ENCODE measurements at places on chromosomes 6 and 20. TPM values are rescaled to one million over a fixed set of nuclear protein-coding genes. Genes with fewer than 3 reads are reported as not detected.
A peak's percentile ranks its signal among the peaks of the same experiment; 100 is the strongest.

GRCh38 chr6:2734488-2735166 is 16.1 kb downstream of the MYLK4 start:
- DNase-seq, result no peak

- no peak for DNase-seq
Observed at GRCh38 chr20:21105429-21106170, 558 bp downstream of the LINC00237 start.

GRCh38 chr20:54123587-54124180 is 50.1 kb downstream of the CYP24A1 start:
- no peak for DNase-seq

DNA sequence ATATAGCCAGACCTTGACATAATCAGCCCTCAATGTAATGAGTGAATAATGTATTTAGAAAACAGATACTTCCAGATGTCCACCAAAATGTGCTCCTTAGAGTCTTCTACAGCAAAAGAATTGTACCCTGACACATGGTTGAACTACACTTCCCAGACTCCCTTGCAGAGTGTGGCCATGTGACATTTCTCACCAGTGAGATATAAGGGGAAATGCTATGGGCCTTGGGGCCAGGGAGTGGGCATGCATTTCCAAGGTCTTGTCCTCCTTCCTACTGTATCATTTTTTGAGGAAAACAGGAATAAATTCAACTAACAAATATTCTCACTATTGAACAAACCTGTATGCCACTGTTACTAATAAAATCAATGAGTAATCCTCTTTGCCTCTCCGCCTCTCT is 211.4 kb upstream of the SMLR1 start:
- no peak for DNase-seq

DNA sequence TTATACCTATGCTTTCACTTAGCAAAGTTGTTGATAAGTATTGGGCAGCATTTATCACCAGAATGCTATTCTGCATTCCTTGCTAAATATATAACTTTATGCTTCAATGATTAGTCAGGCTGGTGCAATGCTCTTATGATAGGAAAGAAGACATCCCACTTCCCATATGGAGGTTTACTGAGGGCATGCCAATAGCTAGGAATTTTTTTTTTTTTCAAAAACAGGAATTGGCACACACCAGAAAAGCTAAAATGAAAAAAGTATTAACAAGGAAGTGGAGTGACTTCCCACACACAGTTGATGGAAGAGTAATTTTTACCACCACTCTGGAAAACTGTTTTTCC is 90.8 kb downstream of the FRK start:
- DNase-seq, result no peak

GRCh38 chr6:46876126-46876525 is 45.6 kb downstream of the ADGRF5 start:
- DNase-seq, result no peak

DNA sequence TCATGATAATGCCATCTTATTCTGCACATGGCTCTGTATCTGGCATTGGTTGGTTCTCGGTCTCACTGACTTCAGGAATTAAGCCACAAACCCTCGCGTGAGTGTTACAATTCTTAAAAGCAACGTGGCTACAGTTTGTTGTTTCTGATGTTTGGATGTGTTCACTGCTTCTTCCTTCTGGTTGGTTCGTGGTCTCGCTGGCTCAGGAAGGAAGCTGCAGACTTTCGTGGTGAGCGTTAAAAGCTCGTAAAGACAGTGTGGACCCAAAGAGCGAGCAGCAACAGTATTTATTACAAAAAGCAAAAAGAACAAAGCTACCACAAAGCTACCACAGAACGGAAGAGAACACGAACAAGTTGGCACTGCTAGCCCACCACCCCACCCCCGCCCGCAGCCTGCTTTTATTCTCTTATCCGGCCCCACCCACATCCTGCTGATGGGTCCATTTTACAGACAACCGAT is 51.1 kb downstream of the MYLIP start:
- DNase-seq, result no peak

- DNase-seq, result no peak
Observed at GRCh38 chr6:58290177-58290576, 972.7 kb downstream of the PRIM2 start.

DNA sequence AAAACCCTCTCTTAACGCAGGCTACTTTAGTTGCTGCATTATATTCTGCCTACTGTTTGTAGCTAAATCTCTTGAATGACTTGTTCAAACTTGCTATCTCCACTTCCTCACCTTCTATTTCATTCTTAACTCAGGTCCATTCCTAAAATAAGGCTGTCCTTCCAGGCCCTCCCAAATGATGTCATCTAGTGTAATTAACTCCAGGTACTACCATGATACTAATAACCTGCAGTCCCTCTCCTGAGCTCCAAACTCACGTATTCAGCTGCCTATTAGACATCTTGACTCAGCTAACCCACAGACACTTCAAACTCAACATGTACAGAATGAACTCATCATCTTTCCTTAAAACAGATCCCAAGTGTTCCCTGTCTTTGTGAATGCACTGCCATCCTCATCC is 10.5 kb upstream of the TOP1 start:
- no peak for DNase-seq

GRCh38 chr6:7087066-7087465 is 20.7 kb upstream of the RREB1 start:
- no peak for DNase-seq

DNA sequence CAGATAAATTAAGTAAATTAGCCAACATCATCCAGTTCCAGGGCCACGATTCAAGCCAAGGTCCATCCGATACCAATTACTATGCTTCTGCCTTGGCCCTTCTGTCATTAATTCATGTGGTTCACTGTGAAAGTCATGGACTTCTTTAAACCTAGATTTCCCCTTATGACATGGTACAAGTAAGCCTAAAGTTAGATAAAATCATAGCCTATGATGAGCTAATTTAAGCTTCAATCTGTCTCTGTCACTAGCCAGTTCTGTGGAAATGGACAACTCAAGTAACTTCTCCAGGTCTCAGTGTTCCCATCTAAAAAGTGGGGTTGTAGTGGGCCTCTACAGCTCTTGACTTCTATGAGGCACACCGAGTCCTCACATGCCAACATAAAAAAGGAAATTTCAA is 225.5 kb upstream of the MARCKS start:
- no peak for DNase-seq

DNA sequence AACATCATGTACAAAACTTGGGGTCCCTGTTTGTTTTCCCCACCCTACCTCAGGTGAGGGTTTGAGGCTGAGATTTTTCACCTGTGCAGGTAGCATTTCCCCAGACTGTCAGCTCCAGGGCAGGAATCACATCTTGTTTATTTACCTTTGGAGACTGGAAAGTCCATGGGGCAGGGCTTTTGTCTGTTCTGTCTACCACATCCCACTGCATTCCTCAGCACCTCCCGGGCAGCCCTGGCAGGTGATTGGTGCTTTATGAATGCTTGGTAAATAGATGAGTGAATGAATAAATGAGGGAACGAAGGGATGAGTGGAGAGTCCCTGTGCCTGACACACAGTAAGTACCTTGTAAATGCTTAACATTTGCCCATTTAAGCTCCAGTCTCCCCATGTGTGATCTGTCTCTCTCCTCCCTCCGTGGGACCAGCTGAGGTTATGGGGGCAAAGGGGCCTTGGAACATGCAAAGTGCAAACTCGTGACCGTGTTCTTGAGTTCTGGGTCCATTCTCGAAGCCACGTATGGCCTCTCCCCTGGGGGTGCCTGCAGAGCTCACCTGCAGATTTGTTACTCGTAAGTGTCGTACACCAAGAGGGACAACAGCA is 69.7 kb upstream of the PMEPA1 start:
- DNase-seq, result no peak

DNA sequence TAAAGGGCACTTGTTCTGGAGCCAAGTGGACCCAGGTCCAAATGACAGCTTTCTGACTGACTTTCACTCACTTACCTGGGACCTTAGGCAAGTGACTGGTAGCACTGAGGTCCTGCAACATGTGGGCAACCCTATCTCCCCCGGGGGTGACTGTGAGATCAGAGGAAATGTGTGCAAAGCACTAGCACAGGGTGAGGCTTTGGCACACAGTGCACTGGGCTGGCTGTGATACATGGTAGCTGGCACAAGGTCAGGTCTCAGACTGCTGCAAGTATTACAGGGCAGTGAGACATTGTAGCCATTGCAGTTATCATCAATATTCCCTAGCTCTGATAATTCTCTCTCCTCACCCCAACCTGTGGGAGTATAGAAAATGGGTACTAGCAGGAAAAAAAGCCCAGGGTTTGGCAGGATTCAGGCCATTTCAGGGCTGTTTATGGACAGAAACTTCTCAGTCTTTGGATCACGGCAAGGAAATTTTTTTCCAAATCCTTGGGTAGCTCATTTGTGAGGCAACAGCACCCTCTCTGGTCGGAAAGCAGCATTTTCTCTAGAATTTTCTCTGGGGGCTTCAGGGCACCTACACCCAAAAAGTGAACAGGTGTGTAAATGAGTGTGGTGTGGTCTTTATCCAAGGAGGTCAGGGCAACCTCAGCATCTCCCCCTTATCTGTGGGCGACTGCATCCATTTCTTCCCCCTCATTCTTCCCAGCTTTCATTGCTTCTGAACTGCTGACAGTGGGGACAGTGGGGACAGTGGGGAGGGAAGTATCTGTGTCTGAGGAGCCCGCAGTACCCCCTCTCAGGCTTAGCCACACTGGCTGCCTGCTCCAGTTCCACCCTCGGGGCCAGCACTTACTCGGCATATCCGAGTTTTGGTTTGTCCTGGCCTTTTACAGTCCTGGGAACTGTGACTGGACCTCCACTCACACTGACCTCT is 148.7 kb upstream of the PHACTR3 start:
- peak; percentile 32 for DNase-seq

GRCh38 chr20:6238421-6238820 is 115.6 kb upstream of the FERMT1 start:
- no peak for DNase-seq

DNA sequence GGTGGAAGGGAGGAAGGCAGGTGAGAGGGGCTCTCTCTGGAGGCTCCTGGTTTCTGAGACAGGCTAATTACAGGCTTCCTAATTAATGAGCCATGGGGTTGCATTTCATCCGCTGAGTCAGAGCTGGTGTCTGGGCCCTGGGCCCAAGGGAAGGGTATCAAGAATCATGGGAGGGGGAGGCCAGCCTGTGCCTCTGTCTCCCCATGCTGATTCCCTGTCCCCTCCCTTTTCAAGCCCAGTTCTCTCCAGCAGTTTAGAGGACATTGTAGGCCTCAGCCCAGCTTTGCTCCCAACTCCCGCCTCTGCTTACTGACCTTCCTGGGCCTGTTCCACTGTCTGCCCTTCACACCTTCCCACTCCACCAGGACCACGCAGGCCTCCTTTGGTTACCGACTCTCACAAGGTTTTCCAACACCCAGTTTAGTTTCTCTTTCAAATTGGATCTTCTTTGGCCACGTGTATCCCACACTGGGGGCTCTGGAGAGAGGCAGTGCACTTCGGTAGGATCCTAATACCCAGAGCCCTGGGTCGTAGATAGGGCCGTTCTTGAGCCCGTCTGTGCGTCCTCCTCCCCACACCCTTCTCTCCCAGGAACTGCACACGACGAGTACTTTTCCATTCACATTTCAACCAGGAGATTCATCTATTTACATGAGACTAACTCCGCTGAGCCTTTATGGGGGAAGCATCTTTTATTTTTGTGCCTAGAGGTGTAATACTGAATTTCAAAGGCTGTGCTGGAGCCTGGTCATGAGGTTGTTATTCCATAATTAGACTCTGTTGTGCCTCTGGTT is 18.2 kb upstream of the AVP start:
- DNase-seq, result no peak

- DNase-seq, result no peak
Observed at GRCh38 chr6:78533426-78533825, 333.9 kb upstream of the IRAK1BP1 start.

GRCh38 chr6:130756824-130757223 is 70.4 kb upstream of the SMLR1 start:
- no peak for DNase-seq

GRCh38 chr6:105459049-105459448 is 56.2 kb upstream of the PREP start:
- no peak for DNase-seq

- no peak for DNase-seq
Observed at GRCh38 chr6:51613558-51613957, 473.9 kb downstream of the PKHD1 start.

- DNase-seq, result peak; percentile 62
Observed at GRCh38 chr6:43951063-43951755, 176.0 kb downstream of the MRPL14 start.

- no peak for DNase-seq
Observed at GRCh38 chr20:19440660-19441527, 228.5 kb downstream of the SLC24A3 start.

- DNase-seq, result no peak
Observed at GRCh38 chr6:142478117-142478516, 176.3 kb downstream of the ADGRG6 start.

DNA sequence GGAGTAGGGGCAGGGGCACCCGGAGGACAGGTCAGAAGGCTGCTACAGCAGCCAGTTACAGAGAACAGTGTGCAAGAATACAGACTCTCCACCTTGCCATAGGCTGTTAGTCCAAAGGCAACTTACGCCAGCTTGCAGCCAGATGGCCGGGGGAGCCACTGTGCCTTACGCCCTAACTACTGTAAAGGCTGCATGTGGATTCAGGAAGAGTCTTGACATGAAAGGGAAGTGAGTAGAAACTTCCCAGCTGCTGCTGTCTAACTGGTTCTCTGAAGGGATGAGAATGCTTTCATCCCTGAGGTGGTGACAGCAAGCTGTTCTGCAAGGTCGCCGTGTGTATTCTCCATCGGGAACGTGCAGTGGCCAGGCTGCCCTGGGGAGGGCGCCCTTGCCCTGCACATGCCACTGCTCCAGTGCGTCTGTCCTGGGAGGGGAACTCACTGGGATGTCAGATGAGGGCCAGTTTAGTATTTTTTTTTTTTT is 46.1 kb downstream of the LYRM4 start:
- peak; percentile 48 for DNase-seq

DNA sequence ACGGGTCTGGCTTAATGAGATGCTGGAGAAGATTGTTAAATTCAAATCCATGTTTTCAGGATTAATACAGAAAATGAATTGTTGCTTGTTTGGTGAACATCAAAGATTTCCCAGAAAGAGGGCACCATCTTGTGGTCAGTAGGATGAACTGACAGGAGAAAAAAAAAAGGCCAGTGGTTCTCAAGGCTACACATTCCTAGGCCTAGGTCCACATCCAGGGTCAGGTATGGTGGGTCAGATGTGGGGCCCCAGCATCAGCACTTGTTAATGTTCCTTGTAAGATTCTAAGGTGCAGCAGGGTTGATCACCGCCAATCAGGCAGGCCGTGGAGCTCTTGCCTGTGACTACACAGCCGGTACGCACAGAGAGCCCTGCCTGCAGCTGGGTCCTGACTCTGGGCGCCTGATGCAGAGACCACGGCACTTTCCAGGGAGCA is 34.0 kb upstream of the FOXO3 start:
- no peak for DNase-seq

- no peak for DNase-seq
Observed at GRCh38 chr20:5592823-5593739, 157.1 kb upstream of the SHLD1 start.

The LY6G6F gene
- total RNA-seq, result not detected

The C20orf202 gene
- 0.41 TPM for total RNA-seq

The EYA2 gene
- 0.63 TPM for total RNA-seq

The METTL24 gene
- total RNA-seq, result 1.2 TPM

The C20orf96 gene
- total RNA-seq, result 6.6 TPM

The LINC00237 gene
- total RNA-seq, result not detected

The HAO1 gene
- not detected for total RNA-seq

The FAM83D gene
- total RNA-seq, result 0.77 TPM

The GJA1 gene
- total RNA-seq, result 248 TPM
